Right ventricle myocardium superior (tissue), 1 donor: ENCODE measurements at places on chromosomes 7 and 10.

DNA sequence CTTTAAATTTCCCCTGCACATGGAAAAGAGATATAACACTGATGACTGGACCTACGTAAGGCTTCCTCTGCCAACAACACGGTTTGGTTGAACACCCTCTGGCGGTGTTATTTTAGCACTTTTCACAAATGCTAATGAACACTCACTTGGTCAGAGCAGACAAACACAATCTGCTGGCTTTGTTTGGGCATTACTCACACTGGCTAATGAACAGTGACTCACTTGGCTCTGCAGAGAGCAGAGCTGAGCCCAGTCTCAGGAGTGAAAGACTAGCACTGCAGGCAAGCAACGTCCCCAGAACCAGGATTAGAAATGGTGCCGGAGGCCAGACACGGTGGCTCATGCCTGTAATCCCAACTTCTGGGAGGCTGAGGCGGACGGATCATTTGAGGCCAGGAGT is 430.8 kb downstream of the PLXNA4 start:
- DNase-seq: no peak

DNA sequence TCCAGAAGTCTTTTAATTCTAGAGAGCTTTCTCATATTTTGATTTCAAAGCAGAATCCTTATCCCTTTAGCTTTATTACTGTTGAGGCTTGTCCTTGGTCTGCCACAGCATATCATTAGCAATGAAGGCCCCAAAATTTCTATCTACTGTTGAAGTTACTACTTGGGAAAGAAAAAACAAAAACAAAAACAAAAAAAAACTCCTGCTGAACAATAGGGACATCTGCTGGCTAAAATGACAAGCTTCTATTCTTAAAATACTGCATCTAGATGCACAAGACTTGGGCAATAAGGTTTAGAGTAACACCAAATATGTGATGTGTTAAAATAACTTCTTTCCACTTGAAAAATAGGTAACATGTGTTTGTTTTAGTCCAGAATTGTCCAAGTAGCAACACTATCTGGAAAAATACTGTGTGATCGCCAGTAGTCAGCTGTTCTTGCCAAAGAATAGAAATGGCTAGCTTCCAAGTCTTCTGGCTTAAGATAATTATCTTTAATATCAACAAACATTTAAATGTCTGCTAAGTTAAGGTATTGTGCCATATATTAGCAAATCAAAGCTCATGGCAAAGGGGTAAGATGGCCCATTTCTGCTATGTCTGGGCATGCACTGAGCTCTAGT is 3.8 kb upstream of the DMTF1 start:
- no peak for DNase-seq

- no peak for DNase-seq
Measured at GRCh38 chr7:70838292-70838907, 293.5 kb upstream of the GALNT17 start.

GRCh38 chr10:119131512-119132240 is 27.8 kb downstream of the DENND10 start:
- DNase-seq: no peak

- DNase-seq: no peak
Measured at GRCh38 chr7:70634071-70634470, 497.9 kb upstream of the GALNT17 start.

DNA sequence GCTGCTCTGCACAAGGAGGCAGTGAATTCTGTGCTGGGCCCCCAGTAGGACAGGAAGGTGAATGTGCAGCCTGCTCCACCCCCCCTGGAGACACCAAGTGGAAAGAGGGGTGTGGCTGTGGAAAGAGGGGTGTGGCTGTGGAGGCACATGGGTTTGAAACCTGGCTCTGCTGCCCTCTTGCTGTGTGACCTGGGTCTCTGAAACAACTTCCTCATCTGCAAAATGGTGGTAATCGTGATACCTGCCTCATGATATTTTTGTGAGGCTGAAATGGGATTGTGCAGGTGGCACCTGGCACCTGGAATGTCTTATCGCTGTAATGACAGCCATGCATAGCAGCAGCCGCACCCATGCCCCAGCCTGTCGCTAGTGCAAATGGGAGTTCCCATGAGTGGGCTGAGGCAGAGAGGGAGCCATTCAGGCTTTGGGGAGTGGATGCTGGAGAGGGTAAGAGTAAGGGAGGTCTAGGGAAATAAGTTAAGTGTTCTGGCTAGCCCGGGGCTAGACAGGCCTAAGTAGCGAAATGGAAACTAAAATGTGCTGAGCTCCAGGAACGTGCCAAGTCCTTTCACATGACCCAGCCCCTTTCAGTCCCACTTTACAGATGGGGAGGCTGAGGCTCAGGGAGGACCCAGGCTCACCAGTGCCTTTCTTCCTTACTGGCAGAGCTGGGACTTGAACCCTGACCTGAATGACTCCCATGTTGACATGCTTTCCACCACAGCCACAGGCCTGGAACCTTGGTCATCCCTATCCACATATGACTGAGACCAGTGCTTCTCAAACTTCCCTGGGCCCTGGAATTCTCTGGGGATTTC is 35.0 kb downstream of the C10orf105 start:
- DNase-seq: no peak

DNA sequence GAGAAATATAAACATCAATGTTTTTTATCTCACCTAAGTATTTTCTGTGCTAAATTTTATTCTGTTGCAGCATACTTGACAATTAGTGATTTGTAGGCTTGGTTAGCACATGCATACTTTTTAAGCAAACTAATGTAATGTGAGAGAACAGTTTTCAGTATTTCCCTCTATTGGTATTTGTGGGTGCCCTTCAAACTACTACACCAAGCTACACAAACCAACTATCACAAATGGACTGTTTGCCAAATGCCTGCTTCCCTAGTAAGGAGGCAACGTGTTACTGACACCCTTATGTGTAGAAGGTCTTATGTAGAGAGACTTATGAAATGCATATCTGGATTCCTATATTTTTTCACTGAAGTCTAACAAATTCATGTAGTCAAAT is 98.4 kb upstream of the FZD1 start:
- DNase-seq: no peak

DNA sequence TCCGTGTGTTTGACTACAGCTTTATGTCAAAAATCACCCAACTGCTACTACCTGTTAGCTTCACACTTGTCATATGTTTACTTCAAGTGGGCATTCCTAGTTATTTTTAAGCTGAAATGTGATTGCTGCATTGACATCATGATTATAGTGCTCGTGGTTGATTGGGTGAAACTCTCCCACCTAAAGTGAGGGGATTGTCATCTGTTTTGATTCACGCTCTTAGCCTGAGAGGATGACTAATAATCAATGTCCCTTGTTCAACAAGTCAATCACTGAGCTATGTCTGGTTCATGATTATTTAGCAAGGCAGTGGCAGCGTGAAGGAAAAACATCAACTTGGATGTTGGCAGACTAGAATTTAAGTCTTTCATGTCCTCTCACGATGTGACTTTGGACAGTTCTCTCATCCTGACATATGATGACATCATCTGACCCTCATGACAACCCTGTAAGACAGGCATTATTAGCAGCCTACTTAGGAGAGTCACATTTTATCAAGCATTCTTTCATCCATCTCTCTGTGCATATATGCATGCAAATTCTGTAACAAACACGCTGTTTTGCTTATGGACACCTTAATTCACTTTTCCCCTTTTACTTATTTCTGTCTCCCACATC is 352.6 kb upstream of the ZMIZ1 start:
- DNase-seq: no peak

DNA sequence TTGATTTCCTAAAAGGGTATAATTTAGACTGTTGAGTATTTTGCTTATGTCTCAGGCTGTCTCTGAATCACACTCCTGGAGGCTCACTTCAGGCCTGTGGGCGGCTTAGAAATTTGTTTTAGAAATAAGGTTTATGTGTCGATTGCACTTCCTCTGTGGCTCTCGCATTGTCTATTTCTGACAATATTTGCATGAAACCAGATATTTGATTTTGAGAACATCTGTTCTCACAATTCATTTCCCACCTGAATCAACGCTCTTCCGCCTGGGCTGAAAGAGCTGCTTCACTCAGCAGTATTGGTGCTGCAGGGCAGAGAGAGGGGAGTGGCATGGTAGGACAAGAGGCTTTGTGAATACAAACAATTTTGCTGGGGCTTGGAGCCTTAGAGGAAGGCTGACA is 262.0 kb downstream of the ADRA2A start:
- DNase-seq: no peak

DNA sequence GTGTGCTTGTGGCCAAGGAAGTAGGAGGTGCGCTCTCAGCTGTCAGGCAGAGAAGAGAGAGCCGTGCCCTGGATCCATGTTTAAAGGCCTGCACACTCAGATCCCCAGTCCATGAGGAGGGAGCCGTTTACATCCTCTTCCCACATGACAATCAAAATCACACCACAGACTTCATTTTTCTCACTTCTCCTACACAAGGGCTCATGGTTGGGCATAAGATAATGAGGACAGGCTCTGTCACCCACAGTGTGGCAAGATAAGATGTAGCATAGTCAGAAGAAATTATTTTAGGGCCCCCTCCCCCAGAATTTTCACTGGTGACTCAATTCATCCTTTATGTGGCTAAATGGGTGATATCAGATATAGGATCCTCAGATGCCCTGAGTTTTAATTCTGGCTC is 35.9 kb upstream of the INHBA start:
- DNase-seq: no peak

DNA sequence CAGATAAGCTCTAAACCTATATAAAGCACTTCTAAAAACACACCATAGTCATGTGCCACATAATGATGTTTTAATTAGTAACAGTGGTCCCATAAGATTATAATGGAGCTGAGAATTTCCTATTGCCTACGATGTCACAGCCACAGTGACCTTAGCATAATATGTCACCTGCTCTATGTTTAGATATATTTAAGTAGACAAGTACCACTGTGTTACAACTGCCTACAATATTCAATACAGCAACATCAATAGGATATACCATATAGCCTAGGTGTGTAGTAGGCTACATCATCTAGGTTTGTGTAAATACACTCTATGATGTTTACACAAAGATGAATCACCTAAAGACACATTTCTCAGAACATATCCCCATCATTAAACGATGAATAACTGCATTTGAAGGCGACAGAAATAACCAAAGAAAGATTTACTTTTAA is 24.5 kb downstream of the GPR22 start:
- no peak for DNase-seq

DNA sequence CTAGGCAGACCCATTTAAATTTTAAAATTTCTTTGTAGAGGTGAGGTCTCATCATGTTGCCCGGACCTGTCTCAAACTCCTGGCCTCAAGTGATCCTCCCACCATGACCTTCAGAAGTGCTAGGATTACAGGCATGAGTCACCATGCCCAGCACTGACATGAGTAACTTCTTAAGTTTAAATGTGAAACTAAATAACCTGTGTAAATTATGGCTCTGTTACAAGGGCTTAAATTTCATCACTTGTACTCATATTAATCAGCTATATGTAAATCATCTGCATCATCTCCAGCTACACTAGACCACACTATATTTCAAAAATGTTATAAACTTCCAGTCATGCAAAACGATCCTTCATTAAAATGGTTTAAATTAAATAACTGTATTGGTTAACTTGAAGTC is 56.1 kb downstream of the ATAD1 start:
- DNase-seq: no peak
